ENCODE measurements at places on chromosomes 12 and 14.

DNA sequence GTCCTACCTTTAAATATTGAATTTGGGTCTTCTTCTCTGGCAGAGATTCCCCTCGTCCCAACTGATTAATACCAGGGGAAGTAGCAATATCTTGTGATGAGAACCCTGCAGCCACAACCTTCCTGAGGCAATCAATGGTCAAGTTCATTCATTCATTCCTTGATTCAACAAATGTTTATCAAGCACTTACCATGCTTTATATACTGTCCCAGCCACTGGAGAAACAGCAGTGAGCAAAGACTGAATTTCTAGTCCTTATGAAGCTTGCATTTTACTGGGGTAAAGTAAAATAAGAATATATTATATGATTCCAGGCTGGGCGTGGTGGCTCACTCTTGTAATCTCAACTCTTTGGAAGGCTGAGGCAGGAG is 300 bp upstream of the GIT2 start:
- DNase-seq, result no peak

DNA sequence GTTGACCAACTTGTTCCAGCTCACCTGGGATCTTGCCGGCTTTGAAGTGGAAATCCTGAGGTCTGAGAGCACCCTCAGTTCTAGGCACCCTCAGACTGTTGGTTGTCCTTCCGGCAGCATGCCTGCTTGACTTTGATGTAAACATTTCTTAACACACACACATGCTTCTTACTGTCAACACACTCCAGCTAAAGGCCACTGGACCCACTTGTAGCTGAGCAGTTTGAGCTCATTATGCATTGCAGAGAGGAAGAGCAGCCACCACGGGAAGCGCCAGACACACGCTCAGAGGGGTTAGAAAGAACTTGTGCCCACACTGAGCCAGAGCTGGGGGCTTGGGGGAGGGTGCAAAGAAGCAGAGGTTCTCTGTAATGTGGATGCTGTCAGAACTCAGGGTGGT is 55.8 kb downstream of the TNFAIP2 start:
- no peak for DNase-seq

DNA sequence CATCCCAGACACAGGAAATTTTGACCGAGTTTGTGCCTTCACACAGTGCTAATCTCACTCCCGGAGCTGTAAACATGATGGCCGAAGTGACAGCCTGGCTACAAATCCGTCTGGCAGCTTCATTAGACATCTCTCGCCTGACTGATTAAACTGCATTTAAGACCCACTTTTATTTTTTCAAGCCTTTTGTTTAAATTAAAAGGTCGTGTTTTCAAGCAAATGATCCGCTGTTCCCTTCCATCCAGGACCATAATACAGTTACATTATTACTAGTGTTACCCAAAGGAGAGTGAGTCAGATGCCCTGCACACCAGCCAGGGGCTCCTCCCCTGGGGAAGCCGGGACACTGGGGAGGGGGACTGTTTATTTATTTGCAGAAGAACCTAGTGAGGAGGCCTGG is 200.2 kb downstream of the EXOC5 start:
- no peak for DNase-seq

GRCh38 chr14:68513137-68513536 is 279.7 kb downstream of the ZFP36L1 start:
- DNase-seq, result no peak

- no peak for DNase-seq
Observed at GRCh38 chr12:129208566-129208965, 355.3 kb downstream of the GLT1D1 start.

GRCh38 chr12:44628180-44628579 is 247.9 kb downstream of the NELL2 start:
- no peak for DNase-seq

DNA sequence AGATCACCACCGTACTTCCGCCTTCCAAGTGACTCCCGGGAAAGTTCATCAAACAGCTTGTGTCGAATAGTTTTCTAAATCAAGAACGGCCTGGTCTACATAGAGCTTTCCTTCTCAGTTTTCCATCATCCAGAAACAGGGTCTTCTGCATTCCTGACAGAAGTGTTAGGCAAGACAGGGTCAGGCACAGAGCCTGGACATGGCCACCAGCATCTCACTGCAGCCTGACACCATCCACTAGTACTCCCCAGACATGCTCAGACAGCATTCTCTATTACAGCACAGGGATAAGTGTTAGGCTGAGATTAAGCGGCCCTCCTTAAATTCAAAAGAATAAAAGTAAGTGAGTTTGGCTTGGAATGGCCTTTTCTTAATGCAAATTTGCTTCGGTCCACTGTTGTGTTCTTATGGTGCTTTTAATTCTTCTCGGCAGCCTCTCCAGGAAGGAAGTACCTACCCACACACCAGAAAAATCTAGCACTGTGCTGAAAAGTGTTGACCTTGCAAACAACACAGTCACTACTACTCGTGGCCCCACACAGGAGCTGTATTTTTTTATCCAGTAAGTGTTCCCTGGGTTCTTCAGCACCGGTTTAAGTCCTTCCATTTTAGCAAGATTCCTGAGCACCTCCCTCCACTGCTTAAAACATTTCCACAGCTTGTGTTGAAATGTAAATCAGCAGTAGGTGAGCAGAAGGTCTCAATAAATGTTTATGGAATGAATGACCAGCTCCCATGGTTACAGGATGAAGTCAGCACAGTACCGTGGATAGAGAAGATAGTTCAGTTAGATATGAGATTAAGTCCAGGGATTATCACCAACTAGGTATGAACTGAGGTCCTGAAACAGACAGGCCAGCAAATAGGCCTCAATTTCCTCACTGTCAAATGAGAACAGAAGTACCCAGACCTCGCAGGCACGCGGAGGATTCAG is 44.1 kb downstream of the SETD3 start:
- DNase-seq, result no peak

- no peak for DNase-seq
Observed at GRCh38 chr14:82911930-82912329, 1378.3 kb upstream of the SEL1L start.

DNA sequence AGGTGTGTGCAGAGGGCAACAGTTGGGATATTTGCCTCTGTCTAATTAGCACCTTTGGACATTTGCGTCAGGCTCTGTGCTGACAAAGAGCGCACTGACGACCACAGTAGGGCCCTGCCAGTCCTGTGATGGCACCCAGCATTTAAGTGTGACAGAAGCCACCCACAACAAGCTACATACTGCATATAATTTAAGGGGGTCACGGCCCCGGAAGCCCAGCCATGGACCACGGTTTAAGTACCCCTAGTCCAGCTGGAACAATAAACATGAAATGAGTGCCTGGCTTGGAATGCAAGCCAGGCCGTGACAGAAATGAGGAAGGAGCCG is 16.8 kb upstream of the DYNC1H1 start:
- no peak for DNase-seq

DNA sequence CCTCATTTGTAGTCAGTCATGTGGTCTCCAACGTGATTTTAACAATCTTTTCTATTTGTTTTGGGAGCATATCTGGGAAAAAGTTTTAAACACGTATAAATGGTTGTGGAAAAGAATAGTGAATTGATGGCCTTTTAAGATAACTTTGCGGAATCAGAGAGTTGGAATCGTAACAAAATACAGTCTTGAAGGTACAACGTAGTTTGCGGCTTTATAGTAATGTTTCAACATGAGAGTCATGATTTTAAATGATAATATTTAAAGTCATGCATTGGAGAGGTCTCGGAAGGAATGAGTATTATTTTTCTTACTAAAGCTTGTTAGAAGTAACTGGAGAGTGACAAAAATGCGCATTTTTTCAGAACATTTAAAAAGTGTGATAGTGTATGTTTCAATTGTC is 1.6 kb downstream of the AEBP2 start:
- DNase-seq, result no peak

GRCh38 chr12:77734214-77734883 is 96.3 kb upstream of the NAV3 start:
- no peak for DNase-seq

DNA sequence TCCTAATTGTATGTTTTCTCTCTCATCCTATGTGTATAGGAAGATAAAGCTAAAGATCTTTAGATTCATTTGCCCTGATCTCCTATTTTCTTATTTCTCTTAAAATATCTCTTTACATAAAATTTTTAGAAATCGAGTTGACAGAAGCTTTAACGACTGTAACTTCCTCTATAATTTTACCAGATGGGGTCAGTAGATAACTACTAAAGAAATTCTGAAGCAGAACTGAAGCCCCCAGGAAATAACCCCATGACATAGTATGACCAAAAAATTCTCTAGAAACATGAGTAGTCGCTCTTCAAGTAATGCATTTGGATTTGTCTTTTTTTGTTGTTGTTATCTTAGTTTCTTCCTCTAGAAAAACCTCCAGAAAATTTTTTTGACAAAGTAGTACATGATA is 288.0 kb downstream of the ERC1 start:
- DNase-seq, result no peak

GRCh38 chr14:76810953-76811400 is 1.7 kb downstream of the ANGEL1 start:
- no peak for DNase-seq
